Occipital lobe (tissue), 3 donors: ENCODE measurements at places on chromosomes 5 and 9. TPM values are rescaled to one million over a fixed set of nuclear protein-coding genes. Genes with fewer than 3 reads are reported as not detected.

CYLC2 gene
- total RNA-seq: not detected

SLC46A2 gene
- total RNA-seq: not detected

EQTN gene
- total RNA-seq: 1.6 TPM

UNC13B gene
- total RNA-seq: 12.3 TPM

F2R gene
- total RNA-seq: 29.2 TPM

SPACA9 gene
- 2.8 TPM for total RNA-seq

PLAC8L1 gene
- total RNA-seq: not detected

TSLP gene
- total RNA-seq: not detected

CXCL14 gene
- total RNA-seq: 9.5 TPM

DNAH5 gene
- 5.5 TPM for total RNA-seq

GDA gene
- 32.8 TPM for total RNA-seq

TSSK1B gene
- total RNA-seq: 0.16 TPM

BSPRY gene
- total RNA-seq: not detected

KIF12 gene
- 3.3 TPM for total RNA-seq

PPP2R2B gene
- 141 TPM for total RNA-seq

CKMT2 gene
- total RNA-seq: 1.2 TPM

- no peak for DNase-seq
These were observed 9.3 kb upstream of the SLC36A3 start for GRCh38 chr5:151312756-151313324.

- no peak for DNase-seq
These were observed 2.8 kb upstream of the CTNNAL1 start for GRCh38 chr9:109016132-109016531.

GRCh38 chr5:30804739-30805505, 388.6 kb upstream of the CDH6 start:
- no peak for DNase-seq

DNA sequence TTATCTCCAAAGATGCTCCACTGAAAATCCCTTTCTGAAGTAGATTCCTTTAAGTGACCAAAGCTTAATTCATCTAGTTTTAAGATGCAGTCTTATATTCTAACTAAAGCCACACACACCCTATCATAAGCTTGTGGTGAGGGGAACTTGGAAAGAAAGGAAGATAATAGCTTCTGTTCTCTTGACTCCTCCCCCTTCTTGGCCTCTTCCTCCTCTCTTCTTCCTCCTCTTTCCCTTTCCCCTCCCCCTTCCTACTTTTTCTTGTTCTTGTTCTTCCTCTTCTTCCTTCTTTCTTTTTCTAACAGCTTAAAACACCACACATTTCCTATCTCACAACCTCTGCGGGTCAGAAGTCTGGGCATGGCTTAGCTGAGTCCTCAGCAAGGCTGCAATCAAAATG, 23.5 kb downstream of the IL7R start:
- no peak for DNase-seq

- DNase-seq: no peak
These were observed 28.7 kb downstream of the PTTG1 start for GRCh38 chr5:160450164-160450932.

DNA sequence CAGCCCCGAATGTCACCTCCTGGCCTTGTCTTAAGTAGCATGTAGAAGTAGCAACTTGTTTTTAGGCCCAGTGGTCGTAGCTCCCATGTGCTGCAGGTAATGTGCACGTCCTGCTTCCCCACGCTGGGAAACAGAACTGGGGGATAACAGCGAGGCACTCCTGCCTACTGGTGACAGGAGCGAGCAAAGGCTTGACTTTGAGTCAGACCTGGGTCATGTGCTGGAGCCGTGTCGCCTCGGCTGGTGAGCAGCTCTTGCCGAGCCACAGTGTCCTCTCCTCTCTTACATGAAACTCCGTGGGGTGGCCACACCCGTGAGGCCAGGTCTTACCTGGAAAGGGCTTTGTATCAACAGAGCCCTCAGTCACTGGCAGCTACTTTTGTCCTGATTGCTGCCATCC, 17.5 kb upstream of the POMT1 start:
- no peak for DNase-seq

- no peak for DNase-seq
These were observed 474.7 kb downstream of the PDE4D start for GRCh38 chr5:59418808-59419207.

DNA sequence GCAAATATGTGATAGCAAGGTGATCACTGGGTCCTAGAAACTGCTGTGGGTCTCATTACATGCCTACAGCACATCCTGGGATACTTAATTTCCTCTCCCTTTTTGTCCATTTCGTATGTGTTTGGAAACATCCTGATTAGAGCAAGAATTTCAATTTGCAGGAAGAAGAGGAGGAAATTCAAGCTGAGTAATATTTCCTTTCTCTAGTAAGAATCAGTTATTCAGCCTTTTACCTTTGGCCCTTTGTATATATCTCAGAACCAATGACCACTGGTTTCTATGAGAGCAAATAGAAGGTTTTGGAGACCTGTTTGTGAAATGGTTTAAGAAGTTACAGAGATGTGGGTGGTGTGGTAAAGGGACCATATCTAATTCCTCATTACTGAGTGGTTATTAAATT, 171.6 kb downstream of the RMI1 start:
- no peak for DNase-seq

DNA sequence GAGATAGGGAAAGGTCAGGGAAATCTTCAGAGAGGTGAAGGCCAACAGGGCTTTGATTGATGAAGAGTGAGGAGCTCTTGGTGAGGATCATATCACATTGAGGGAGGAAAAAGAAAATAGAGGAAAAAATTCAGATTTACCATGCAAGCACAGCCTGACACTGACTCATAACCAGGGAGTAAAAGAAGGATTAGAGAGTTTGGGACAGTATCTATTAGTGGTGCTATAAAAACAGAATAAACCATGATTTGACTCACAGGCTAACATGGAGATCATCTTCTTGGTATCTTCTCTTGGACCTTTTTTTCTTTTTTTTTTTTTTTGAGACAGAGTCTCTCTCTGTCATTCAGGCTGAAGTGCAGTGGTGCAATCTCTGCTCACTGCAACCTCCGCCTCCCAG, 44.4 kb downstream of the MUSK start:
- no peak for DNase-seq

DNA sequence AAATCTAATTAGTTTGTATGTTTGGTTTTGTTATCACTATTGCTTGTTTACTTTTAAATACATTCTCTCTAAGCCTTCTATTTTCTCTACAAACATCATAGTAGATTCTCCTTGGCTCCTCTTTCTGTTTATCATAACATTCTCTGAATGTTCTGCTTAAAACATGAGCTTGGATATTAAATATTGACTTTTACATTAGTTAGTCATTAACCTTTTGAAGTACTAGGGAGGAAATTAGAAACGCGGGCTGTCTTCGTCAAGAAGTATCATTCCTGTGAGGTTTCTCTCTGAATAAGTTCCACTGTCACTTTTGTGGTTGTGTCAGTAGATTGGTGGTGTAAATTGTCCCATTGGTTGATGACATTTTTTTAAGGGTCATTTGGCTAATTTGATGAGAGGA, 821.5 kb downstream of the EFNA5 start:
- DNase-seq: no peak

DNA sequence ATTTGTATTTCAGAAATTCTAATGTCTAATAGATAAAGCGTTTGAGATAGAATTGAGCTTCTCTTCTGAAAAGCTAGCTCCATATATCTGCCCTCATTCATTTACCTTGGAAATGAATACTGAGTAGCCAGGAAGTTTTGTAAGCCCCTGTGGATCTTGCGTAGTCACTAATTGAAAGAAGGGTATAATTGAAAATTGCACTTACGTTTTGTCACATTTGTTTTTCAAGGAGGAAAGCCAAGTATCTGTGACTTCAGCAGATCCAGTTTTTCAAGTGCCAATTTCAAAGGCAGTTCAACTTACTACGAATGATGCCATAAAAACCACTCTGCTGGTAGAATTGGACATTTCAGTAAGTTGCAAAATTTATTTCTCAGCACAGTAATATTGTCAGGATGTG, 14.0 kb downstream of the MTRR start:
- DNase-seq: no peak

- no peak for DNase-seq
These were observed 3.2 kb upstream of the NSD1 start for GRCh38 chr5:177130211-177131018.

DNA sequence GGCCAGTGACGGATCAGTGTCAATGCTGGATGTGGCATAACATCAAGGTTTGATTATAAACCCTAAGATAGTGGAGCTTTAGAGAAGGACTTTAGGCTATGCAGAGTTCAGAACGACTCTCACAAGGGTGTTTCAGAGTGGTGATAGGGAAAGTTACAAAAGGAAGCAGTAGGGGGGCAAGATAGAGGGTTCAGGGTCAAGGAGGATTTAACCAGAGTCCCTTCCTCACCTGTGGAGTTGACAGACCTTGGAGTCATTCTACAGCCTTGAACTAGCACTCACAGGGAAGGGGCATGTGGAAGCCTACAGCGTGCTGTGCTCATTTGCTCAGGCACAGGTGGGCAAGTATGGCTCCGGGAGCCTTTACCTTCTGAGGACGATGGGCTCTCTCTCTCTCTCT, 7.9 kb downstream of the DMRT1 start:
- no peak for DNase-seq

DNA sequence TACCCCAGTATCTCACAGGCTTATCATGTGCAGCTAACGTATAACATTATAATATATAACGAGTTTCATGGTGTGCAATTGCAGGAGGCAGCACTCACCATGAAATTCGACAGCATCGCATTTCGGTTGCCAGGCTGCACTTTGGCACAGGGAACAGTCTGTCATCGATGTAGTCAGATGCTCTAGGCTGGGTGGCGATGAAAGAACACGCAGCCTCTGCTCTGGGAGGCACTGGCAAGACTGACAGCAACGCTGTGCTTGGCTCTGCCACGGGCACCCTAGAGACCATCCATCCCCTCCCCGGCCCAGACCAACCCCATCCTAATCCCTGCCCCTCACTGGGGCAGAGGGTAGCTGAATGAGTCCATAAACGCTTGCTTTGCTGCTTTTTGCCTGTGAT, 290.8 kb downstream of the MED10 start:
- no peak for DNase-seq

DNA sequence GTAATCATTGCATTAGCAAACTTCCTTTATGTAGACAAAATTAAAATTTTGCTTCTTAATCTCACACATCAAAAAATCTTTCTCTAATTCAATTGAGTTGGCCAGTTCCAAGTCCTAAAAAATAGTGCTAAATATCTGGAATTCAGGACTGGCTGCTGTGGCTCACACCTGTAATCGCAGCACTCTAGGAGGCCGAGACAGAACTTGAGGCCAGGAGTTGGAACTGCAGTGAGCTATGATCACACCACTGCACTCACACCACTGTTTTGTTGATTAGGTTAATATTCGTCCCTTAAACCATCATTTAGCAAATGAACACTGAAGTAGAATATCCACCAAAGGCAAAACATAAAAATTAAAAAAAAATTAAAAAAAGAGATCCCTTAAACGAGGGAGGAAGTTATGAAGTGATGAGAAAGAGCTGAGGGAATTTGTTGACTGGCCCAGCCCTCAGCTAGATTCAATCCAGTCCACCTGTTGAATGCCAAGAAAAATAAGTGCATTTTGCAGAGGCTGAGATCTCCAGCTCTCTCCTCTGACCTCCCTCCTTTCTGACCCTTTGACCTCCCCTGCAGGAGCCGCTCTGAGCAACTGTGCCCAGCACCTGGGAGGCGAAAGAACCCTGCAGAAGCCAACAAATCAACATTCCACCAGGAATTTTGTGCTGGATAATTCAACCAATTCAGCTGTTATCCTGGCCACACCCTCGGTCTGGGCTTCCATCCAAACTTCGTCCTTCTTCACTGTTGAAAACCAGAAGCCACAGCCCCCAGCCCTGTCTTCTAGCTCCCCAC, 96.8 kb downstream of the OR2K2 start:
- DNase-seq: no peak

- no peak for DNase-seq
These were observed 280.5 kb upstream of the VLDLR start for GRCh38 chr9:2341126-2341525.

DNA sequence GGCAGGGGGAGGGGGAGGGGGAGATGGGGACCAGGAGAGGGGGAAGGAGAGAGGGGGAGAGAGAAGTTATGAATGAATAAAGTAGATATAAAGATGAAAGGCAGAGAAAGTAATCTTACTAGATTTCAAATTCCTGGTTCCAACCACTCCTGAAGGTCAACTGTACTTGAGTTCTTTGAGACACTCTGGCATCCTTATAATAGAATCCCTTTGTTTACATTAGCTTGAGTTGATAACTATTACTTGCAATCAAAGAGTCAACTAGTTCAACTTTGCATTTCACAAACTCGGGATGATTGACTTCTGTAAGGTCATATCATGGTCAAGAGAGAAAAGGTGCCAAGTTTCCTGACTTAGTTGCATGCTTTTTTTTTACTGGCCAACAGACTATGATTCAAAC, 42.2 kb downstream of the BAAT start:
- DNase-seq: no peak

DNA sequence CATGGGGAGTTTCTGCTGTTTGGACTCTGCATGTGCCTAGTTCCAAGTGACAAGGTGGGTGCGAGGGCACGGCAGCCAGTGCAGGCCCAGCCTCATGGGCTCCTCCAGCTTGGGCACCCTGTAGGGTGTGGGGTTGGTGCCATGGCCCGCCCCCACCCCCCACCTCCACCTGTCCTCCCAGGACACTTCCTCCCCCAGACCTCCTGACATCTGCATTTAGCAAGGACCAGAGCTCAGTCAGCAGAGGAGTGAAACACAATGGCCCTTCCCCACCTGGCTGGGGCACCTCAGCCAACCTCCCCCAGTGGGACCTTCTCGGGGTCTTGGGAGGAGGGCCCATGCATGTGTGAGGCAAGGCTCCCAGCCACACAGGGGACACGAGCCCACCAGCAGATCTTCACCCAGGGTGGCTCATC, 1.9 kb upstream of the NKD2 start:
- no peak for DNase-seq

GRCh38 chr5:138981131-138981530, 106.0 kb upstream of the LRRTM2 start:
- no peak for DNase-seq

DNA sequence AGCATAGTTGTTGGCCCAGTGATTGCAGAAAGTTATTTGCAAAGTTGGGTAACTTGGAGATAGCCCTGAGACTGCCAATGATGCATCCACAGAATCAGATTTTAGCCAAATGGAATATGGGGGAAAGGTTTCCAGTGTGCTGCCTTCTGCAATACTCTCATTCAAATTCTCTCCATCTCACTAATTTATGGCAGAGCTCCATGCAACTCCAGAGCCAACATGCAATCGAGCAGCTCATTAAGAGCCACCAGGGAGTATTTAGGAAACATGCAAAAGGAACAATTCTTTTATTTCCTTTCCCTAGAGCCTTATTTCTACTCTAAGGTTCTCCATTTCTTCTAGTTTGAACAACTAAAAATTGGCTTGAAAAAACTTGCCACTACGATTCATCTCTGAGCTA, 135.9 kb upstream of the MARCHF11 start:
- no peak for DNase-seq

DNA sequence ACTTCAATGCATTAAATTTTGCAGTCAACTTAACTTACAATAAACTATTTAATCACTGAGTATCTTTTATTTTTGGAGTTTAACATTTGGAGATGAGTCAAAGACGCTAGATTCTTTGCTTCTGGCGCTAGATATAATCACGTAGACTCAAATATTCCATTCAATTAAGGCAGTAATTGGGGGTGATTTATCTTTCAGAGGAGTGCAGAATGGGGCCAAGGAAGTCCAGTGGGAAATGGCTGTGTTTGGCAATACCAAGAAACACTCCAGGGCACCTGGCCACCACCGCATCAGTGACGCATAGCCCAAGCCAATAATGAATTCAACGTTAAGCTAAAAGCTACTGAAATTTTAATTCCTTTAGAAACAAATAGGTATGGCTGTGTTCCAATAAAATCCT, 81.2 kb downstream of the PHAX start:
- no peak for DNase-seq

- no peak for DNase-seq
These were observed 617 bp upstream of the FPGS start for GRCh38 chr9:127801955-127802575.

GRCh38 chr9:19785230-19785629, 3.6 kb downstream of the SLC24A2 start:
- no peak for DNase-seq
